ENCODE measurements at places on chromosomes 11 and 22.
A peak's percentile ranks its signal among the peaks of the same experiment; 100 is the strongest.

DNA sequence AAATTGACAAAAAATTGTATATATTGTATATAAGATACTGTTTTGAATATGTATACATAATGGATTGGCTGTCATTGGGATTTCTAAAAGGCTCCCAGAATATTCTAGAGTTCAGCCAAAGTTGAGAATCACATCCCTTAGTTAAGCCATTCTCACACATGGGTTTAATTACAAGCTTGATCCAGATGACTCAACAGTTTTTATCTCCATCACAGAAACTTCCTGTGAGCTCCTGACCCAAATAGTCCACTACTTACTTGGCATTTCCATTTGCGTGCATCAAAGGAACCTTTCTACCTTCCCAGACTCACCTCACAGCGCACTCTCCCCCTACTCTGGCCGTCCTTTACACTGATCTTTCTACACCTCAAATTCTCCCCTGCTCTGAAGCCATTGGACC lies 184.8 kb upstream of the ARHGAP20 start:
- DNase-seq, result no peak

- DNase-seq, result no peak
These were observed 8.7 kb downstream of the OR51B4 start for GRCh38 chr11:5293028-5293427.

- DNase-seq, result no peak
These were observed 8.9 kb downstream of the TUB start for GRCh38 chr11:8089791-8090510.

- no peak for DNase-seq
These were observed 284.8 kb downstream of the TENM4 start for GRCh38 chr11:79156031-79156430.

GRCh38 chr22:30867746-30868662 lies 100.6 kb downstream of the MORC2 start:
- no peak for DNase-seq

GRCh38 chr11:109130910-109131309 lies 291.1 kb upstream of the C11orf87 start:
- DNase-seq, result no peak

- no peak for DNase-seq
These were observed 1.2 kb downstream of the JAML start for GRCh38 chr11:118223570-118223969.

DNA sequence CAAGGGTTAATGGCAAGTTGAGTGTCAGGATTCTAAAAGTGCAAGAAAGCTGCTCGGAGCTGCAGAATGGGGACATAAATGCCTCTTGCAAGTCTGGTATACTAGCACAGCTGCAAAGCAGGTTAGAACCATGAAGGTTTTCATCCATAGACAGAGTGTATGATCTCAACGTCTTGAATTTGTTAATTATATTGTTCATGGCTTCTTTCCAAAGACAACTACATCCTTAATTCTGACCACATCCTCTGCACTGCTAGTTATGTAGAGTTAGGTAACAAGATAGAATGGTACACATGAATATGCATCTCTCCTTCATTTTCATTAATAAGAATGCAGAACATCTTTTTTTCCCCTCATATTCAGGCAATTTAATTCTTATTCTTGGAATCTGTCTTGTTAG lies 34.2 kb downstream of the EXPH5 start:
- no peak for DNase-seq

- DNase-seq, result no peak
These were observed 281.9 kb upstream of the ISX start for GRCh38 chr22:34784056-34784455.

GRCh38 chr11:11620921-11621572 lies 758 bp downstream of the GALNT18 start:
- DNase-seq, result peak; percentile 27

DNA sequence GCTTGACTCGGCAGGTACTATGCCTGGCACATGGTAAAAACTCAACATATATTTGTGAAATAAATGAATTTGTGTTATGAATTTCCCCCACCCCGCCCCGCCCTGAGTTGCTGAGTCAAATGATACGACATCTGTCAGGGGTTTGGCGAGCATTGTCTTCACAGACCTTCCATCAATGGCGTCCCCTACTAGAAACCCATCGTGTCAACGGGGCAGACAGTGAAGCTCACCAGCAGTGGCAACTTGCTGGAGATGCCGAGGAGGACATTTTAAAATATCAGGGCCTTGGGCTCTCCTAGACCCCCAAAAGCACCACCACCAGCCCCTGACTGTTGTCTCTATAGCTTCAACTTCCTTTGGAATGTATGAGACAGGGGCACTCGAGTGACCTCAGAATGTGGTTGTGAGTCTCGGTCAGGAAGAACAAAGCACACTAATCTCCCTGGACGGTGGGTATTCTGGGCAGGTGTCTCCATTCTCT lies 761 bp upstream of the NXF1 start:
- no peak for DNase-seq

- DNase-seq, result no peak
These were observed 74.2 kb downstream of the YAP1 start for GRCh38 chr11:102184269-102184987.

GRCh38 chr11:34356576-34356912 lies 1.3 kb downstream of the ABTB2 start:
- DNase-seq, result no peak

GRCh38 chr11:108818971-108819370 lies 154.1 kb downstream of the DDX10 start:
- DNase-seq, result no peak

GRCh38 chr22:50251477-50252081 lies 514 bp upstream of the HDAC10 start:
- DNase-seq, result no peak

DNA sequence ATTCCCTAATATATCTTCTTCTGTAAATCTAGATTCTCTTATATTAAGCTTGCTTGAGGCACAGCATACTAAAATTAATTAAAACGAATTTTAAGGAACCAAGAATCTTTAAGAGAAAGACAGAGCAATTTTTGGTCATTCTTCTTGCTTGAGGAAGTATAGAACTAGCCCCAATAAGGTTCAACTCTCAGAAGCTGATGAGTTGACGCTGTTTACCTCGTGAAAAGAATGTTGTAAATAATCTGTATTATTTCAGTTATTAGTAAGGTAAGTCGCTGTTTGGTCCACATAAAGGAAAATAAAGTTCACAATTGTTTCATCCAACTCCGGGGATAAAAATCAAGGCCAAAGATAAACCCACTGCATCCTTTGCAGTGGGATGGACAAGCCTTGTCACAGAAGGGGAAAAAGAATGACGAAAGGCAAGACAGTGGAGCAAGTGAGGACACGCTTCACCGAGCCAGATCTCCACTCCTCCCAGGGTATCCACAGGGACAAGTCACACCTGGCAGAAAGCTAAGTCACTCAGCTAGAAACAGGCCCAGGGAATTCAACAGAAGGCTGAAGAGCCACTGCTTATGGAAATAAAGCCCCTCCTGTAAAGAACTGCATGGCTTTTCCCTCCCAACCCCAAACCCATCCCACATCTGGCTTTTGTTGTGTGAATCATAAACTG lies 752 bp downstream of the POU2AF1 start:
- no peak for DNase-seq

DNA sequence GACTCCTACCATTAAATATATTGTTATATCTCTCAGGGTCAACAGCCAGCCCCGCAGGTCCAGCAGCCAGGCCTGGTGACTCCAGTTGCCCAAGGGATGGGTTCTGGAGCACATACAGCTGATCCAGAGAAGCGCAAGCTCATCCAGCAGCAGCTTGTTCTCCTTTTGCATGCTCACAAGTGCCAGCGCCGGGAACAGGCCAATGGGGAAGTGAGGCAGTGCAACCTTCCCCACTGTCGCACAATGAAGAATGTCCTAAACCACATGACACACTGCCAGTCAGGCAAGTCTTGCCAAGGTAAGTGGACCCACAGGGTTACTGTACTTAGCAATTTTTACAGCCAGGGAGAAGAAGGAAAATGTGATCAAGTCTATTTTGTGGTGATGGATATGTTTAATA lies 35.1 kb downstream of the EP300 start:
- DNase-seq, result no peak

GRCh38 chr11:62393061-62393611 lies 25.7 kb upstream of the SCGB1A1 start:
- DNase-seq, result peak; percentile 67

GRCh38 chr22:28123989-28124766 lies 205.1 kb upstream of the PITPNB start:
- no peak for DNase-seq

DNA sequence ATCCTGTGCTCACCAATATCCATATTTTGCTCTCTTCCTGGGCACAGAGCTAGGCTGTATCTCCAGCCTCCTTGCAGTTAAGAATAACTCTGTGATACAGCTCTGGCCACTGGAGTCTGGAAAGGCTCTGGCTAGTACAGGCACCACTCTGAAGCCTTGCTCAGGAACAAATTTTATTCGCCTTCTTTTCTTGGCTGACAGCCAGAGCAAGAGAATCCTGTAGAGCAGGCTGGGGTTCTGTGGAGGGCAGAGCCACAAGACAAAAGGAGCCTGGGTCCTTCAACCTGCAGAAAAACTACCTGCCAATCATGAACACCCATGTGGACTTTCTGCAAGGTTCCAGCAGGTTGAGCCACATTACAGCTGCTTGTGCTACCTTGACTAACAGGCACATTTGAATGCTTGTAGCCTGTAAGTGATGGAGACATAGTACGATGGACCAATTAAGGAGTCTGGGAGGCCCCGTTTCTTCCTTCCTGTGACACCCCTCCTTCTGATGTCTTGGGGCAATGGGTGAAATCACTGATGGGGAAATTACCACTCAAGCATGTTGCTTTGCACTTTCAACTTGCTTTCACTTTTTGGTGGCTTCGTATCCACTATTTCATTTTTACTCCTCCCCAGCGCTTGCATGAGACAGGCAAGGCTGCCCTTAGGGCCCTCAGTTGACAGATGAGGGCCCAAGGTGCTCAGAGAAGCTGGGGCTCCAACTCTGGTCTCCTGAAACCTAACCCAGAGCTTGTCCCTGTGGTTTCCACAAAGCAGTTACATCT lies 267.2 kb upstream of the SYN3 start:
- no peak for DNase-seq

- DNase-seq, result no peak
These were observed 49.6 kb downstream of the PDE2A start for GRCh38 chr11:72624496-72625201.

Data from urothelium cell line (cell line).